ENCODE measurements at places on chromosomes 7 and 10. TPM values are rescaled to one million over a fixed set of nuclear protein-coding genes. Genes with fewer than 3 reads are reported as not detected.

- DNase-seq: no peak
Observed at GRCh38 chr7:20441346-20441745, 110.6 kb downstream of the ITGB8 start.

DNA sequence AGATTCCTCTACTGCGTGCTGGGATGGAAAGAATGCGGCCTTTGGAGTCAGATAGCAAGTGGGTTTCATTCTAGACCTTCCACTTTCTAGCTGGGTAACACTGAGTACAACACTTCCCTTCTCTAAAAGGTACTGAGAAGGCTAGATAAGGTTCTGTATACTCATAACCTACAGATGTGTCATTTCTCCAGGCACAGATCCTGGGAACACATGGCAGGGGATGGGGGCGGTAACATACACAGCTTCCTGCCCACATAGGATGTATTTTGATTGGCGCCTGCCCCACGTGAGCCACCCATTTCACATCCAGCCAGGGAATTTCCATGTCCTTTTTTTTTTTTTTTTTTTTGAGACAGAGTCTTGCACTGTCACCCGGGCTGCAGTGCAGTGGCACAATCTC, 31.8 kb downstream of the KLRG2 start:
- no peak for DNase-seq

GRCh38 chr10:96619796-96620773, 33.3 kb upstream of the TM9SF3 start:
- no peak for DNase-seq

GRCh38 chr10:71193516-71193915, 18.9 kb upstream of the UNC5B start:
- DNase-seq: no peak

GRCh38 chr10:88687853-88688467, 18.1 kb upstream of the LIPK start:
- no peak for DNase-seq

DNA sequence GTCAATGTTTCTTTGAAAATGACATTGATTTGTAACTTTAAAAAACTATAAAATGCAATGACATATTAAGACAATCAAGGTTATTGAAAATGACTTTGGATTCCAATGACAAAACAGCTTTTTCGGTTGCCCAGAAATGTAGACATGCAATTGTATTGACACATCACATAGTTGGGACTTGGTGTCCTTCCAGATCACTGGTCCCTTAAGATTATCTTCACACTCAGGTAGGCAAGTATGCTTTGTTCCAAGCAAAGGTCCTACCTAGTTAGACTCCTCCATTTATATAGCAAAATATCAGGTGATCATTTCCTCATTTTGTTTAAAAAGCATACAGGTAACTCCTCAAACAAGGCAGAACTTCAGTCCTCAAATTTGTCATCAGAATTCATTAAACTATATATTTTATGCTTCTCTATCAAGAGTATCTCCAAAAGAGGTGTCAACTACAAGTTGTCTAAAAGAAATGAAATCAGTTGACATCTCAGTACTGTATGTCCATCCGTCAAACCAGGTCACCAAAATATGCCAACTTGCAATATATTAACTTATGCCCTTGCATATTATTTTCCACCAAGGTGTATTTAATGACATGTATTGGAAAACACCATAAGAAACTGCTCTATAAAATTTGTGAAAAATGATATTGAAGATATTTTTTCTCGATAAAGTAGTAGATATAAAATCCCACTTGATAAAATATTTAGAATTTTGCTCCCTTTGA, 64.6 kb downstream of the TSPAN12 start:
- DNase-seq: no peak

DNA sequence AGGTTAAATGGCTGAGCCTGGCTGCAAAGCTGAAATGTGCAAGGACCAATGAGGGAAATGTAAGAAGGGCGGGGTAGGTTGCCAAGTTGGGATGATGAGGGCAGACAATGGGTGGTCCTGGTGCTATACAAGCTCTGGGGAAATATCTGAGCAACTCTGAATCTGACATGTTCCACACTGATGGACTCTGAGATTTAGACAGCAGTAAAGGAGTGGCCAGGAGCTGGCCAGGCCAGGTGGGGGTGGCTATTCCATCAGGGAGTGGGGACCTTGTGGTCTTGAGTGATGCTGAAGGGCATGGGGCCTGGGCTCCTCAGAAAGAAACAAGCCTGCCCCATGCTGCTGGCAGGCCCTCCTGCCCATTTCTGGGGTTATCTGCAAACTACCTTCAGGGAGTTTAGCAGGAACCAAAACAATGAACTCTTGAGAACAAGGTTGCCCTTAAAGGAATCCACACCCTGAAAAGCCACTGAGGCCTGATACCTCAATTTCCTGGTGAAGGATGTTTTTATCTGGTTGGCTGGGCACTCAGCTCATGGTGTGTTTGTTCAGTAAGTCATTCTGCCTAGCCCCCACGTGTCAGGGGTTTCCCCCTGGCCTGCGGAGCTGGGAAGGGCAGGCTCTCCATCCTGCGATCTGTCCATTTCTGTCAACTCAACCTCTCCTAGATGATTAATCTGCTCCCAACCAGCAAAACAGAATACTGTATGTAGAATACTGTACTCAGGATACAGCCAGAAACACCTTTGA, 143.3 kb upstream of the TNS3 start:
- no peak for DNase-seq

DNA sequence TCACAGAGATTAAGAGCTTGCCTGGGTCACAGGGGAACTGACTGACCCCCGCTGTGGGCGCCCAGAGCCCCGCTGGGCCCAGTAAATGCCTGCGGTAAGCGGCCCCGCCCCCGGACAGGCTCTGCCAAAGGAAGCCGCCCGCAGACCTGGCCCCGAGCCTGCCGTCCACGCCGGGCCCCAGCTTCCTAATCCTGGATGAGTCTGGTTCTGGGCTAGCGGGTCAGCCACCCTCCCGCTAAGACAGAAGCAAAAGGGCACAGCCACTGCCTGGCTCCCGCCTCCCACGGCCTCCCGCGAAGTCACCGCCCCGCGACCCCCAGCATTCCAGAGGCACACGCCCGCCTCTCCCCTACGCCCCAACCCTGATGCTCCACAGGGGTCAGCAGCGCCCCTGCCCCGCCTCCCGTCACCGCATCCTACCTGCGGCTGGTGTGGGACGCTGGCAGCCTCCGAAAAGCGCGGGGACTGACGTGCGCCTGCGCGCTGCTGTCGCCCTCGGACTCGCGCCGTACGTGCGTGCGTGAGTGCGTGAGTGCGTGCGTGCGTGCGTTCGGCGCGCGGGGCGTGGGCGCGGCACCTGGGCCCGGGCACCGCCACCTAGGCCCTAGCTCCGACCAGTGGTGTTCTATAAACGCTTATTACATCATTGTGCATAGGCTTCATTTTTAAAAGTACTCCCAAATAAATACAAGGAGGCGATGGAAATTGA, at the start of gene FIGNL1:
TSS of gene FIGNL1 (minus strand) at position 470 of the 709 bp plus-strand sequence. CDS start 3,063 bp downstream, outside the sequence.
- DNase-seq: peak; percentile 24

DNA sequence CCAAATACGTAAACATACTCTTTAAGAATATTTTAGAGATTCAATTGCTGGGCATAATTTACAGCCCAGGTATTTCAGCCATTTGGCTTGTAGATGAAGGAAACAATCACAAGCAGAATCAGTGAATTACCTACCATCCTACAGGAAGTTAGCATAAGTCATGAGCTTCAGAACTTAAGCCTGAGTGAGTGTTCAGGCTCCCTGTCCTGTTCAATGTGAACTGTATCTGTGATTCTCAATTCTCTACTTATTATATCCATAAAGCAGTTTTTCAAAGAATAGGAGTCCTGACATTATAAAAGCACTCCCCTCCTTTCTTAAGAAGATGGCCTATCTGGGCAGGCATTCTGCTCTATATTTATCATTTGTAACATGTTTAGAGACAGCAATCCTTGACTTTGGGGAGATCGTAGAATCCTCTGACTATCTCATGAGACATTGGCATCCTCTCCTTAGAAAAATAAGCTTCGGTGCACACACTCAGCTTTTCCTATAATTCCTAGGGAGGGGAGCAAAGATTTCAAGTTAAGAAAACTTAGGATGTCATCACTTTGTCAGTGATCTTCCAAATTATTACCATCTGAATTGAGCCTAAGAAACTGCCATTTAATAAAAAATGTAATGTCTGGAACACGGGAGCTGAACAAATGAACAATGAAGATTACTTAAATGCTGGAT, 645.2 kb upstream of the IGFBP3 start:
- no peak for DNase-seq

DNA sequence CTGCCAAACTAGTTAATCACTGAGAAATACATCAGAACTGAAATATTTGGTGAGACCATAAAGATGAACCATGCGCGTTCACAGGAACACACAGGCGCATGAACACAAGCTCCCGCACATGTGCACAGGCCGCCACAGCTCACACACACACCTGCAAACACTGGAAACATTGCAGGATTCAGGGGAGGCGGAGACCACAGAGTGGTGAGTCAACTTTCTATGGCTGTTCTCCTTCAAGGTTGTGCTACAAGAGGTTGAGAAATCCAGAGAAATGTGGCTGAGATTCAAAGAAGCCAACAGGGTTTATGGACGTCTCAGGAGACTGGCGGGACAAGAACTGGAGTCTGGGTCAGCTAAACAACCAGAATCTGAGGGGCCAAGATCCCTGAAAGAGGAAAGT, 17.8 kb downstream of the ESYT2 start:
- DNase-seq: no peak

- DNase-seq: no peak
Observed at GRCh38 chr7:90180011-90180585, 25.8 kb downstream of the STEAP1 start.

DNA sequence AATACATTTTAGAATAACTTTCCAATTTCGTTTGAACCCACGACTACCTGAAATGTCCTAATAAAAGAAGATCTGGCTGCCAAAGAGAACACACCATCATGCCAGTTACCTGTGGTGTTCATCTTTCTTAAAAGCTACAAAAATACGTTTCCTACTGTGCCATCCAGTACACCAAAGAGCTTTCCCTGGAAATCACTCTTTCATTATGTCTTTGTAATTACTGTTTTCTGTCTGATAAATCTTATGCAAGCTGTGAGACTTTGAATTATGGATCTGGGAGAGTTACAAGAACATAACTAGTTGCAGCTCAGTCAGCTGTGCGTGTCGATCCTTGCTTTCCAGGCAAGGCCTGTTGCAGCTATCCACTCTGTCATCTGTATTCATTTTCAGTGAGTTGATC, 12.5 kb upstream of the POM121L12 start:
- no peak for DNase-seq

DNA sequence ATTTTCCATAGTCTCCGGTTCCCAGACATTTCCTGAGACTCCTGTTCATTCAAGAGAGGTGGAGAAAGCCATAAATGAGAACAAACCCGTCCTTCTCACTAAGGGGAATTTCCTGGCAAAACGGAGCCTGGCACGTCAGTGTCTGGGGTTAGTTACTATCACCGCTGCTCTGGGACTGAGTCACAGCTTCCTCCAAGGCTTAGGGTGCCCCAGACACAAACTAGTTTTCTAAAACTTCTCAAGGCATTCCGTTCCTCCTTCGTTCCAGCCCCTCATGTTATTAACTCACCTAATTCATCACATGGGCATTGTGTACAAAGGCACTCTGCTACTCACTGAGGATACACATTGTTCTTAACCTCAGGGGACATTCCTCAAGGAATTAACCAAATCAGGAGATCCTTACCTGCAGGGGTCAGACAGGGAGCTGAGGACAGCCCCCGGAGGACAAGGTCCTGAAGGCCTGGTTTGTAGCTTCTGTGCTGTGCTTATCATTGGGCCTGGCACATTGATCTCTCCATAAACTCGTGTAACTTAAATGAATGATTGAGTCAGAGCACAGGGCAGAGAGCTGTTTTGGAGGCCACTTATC, 103.0 kb upstream of the KLF6 start:
- DNase-seq: peak; percentile 57

DNA sequence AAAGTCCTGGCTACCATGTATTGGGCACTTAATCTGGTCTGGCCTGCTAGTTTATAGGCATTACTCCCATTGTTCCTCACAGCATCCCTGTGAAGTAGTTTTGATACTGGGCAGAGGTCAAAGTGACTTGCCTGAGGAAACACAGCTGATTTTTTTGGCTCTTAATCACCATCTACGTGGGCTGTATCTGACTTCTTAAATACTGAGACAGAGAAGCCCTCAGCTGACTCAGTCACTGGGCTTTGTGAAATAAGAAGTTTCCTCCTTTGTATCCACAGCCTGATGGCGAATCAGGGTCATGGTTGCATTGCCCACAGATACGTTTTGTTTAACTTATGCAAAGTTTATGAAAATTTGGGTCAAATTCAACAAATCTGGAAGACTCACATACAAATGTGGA, 13.2 kb downstream of the TACR2 start:
- DNase-seq: peak; percentile 76

DNA sequence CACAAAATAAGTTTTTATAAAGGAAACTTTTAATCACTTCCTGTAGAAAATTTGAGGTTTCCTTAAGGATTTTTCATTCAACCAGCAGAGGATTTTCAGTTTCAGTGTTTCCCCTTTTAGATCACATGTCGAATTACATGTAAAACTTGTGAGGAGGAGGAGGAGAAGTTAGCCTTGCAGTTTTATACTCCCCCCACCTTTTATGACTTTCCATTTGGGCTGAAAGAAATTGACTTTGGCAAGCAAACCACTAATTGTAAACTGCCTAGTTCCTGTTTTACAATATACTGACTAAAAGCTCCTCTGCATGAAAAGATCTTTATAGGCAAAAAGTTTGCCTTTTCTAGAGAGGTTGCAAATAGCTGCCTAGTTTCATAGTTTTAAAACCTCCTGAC, 3.0 kb downstream of the BAMBI start:
- no peak for DNase-seq

- no peak for DNase-seq
Observed at GRCh38 chr7:142963993-142964392, 1.8 kb upstream of the KEL start.

DNA sequence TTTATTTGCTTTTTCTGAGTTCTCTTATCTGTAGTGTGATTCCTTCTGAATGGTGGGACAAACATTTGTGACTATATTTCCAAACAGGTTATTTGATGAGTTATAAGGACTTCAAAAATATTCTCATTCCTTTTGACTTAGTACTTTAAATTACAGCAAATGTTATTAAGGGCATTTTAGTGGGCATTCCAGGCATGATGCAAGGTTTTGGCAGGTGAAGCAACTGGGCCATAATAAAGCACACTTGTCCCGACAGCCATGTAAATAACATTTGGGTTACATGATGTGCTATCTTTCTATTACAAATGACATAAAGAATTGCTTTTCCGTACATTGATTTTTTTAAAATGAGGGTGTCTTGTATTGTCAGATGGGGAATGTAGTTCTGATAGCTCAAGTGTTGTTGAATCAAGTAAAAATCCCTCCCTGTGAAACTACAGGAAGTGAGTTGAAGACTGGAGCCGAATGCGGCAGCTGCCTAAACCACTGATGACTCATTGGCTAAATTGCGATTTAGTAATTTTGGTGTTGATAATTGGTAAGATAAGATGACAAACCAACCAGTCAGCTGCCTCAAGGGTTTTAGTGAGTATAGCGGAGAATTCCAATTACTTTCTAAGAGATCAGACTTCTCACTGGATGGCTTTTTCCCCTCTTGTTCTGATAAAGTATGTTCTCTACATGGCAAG, 231.3 kb upstream of the NPY start:
- DNase-seq: peak; percentile 50

Gene HTR7
- polyA plus RNA-seq: 1.1 TPM

Gene C10orf67
- 0.14 TPM for polyA plus RNA-seq

Gene TEX36
- polyA plus RNA-seq: not detected

Gene SCD
- polyA plus RNA-seq: 133 TPM

Gene ABHD11
- polyA plus RNA-seq: 7.5 TPM

Gene CFAP46
- 2.7 TPM for polyA plus RNA-seq

Gene ATOH7
- polyA plus RNA-seq: not detected

Gene CALHM3
- polyA plus RNA-seq: not detected

Gene LIMK1
- 33.0 TPM for polyA plus RNA-seq

Gene FAM131B
- polyA plus RNA-seq: 3.1 TPM

Data from AG04450 (cell line).